Lung (tissue), 17 donors: ENCODE measurements at places on chromosomes 16 and 17.

- DNase-seq, result no peak
Measured at GRCh38 chr17:54789101-54789880, 111.4 kb upstream of the TOM1L1 start.

- DNase-seq, result no peak
Measured at GRCh38 chr16:19980632-19981265, 92.9 kb downstream of the GPR139 start.

DNA sequence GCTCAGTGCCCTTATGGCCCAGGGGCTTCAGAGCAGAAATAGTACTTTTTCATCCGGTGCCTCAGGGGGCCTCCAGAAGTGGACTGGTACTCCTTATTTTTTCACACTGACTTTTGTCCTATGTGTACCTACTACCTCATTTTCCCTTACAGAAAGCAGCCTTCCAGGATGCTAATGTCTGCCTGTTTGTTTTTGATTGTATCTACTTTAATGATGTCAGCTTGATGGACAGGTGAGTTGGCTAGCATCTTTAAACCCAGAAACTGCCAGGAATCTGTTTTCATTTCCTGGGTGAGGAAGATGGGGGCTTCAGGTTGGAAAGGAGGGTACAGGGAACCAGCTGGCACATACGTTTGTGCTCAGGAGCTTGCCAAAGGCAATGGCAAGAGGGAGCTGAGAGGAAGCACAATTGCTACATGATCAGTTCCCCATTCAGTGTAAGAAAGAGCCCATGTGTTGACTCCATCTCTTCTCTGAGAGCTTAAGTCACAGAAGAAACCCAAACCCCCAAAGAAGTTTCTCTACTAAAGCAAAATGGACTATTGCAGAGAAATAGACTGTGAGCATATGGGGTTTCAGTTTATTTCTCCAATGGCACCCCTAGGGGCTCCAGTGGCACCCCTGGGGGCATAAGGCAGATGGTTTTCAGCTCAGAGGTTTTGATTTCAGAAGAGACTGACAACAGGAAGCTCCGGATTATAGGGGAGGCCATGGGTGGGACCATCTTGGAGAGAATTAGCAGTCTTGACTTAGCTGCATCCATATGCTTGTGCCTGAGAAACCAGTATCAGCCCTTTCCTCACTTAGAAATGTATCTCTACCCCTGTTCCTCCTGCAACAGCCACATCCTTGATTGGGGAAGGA, 16.3 kb downstream of the LIG3 start:
- no peak for DNase-seq

DNA sequence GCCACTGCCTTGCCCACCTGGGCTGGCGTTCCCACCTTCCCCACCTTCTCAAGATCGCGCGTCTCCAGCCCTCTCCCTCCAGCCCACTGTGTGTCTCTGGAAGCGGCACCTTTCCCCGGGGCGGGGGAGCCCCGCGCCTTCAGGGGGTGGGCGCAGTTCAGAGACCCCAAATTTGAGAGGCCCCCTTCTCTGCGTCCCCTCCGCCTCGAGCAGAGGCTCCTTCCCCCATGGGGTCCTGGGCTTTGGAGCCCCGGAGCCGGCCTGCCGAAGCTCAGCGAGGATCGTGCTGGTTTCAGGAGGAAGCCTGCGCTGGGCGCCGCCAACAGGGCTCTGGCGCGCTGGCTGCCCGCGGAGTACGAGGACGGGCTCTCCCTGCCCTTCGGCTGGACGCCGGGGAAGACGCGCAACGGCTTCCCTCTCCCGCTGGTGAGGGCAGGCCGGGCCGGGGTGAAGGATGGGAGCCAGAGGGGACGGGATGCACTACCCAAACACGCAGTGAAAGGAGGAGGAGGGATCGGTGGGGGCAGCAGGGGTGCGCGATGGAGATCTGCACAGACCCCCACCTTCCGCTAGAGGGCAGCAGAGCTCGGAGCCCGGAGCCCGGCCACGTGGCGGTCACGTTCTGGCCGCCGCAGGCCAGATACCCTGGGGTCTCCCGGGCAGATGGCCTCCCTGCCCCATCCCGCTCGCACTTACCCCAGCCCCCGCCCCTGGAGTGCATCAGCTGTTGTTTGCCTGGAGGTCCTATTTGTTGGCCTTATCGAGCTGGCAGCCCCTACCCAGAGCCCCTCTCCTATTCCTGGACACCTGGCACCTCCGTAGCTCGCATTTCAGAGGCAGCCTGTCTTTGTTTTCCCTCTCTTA, 11.1 kb downstream of the LPO start:
- peak; percentile 82 for DNase-seq

DNA sequence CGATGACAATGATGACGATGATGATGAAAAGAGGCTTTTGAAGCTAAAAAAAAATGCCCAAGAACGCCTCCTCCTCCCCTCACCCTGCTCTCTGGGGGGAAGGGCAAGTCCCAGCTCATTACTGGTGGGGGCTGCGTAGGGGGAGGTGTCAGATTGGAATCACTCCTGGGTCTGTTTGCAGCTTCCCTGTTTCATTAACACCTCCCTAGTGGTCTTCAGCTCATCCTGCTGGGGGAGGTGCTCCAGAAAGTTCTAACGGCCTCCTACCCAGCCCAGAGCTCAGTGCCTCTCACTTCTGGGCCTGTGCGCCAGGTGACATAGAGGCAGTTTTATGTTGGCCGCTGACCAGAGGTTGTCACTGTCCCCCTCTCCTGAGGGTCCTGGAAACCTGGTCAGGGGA, 12.7 kb downstream of the MRM1 start:
- no peak for DNase-seq

- no peak for DNase-seq
Measured at GRCh38 chr17:70251706-70252105, 82.4 kb downstream of the KCNJ2 start.

GRCh38 chr17:41535764-41536481, 7.8 kb upstream of the KRT19 start:
- DNase-seq, result peak; percentile 54

DNA sequence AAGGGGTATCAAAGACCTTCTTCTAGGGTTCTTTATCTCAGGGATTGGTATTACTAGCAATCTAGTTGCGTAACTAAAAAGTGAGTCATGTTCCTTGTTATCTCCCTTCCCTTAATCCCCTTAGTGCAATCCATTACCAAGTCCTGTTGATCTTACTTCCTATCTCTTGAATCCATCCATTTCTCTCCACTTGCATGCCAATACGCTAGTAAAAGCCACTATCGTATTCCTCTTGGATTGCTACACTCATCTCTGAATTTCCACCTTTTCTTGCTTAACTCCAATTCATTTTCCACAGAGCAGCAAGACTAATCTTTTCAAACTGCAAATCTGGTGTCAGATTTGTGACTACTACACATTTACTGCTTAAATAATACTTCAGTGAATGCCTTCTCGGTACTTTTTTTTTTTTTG, 1.8 kb upstream of the ADAT1 start:
- no peak for DNase-seq

- no peak for DNase-seq
Measured at GRCh38 chr16:4893103-4893862, 43.7 kb downstream of the PPL start.

DNA sequence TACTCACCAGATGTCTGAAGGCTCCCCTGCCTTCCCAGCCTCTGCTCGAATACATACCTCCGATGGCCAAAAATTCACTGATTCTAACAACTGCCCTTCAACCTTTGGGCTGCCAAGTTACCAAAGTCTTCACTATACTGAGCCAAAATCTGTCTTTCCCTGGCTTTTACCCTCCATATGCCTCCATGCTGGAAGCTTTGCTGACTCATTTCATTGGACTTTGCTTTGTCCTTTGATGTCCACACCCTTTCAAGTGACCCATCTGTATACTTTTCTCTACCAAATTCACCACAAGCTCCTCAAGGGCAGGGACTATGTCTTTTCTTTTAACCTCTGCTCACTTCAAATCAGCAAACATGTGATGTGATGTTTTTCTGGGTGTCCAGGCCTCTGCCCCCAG, 21.0 kb upstream of the MTMR4 start:
- no peak for DNase-seq

- no peak for DNase-seq
Measured at GRCh38 chr16:3235856-3236669, 1.1 kb upstream of the ZNF200 start.

DNA sequence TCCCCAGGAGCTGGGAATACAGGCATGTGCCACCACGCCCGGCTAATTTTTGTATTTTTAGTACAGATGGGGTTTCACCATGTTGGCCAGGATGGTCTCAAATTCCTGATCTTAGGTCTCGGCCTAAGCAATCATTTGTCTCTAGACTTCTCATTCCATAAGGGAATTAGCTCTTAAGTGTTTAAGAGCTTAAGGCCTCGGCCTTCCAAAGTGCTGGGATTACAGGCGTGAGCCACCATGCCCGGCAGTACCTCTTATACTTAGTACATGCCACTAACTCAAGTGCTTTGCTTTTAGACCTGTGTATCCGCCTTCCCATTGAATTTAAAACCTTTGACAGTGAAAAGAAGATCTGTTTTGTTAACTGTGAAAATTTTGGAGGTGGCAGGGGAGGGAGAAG, 16.6 kb upstream of the IL21R start:
- DNase-seq, result no peak

DNA sequence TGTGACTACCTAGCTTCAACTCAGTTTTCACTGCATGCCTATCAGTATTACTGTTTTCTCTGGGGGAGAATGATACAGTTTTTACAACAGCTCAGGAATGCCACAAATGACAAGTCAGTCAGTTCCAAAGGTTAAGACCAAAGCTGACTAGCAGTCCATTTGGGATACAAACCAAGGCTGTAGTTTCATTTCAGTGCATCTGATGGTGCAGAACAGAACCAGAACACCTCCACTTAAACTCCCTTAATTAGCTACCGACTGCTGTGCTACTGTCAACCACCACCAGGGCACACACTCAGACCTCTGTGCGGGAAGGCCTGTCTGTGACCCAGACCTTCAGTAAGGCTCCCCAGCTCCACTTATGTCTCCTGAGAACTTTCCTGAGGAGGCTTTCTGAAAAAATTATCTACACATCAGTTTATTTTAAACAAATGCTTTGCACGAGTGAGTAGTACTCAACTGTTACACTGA, 20.4 kb downstream of the NFE2L1 start:
- DNase-seq, result no peak

- no peak for DNase-seq
Measured at GRCh38 chr17:63356337-63356757, 89.8 kb downstream of the CYB561 start.

DNA sequence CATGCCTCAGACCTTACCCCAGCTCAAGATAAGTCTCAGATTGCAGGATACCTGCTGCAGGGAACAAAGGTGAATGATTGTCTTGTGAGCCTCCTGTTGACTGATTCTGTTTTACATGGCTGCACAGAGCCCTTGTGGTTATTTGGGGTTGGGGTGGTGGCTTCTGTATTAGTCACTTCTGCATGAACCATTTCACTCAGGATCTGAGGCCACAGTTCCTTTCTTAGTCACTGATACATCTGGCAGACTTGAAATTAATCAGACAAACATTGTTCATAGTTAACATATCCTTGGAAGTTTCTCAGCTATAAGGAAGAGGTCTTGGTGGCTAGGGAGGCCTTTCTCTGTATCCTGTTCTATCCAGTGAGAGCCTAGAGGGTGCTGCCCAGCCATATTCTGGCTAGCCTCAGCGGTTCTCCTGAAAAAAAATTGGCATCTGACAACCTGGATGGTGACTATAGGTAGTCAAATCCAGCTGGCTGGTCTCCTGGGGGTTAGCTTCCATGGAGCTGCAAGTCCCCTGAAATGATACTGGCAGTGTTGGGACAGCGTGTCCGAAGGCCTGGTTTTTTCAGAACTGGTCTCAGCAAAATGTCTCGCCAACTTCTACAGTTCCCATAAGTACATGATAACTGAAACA, 8.4 kb upstream of the PLK1 start:
- DNase-seq, result no peak

DNA sequence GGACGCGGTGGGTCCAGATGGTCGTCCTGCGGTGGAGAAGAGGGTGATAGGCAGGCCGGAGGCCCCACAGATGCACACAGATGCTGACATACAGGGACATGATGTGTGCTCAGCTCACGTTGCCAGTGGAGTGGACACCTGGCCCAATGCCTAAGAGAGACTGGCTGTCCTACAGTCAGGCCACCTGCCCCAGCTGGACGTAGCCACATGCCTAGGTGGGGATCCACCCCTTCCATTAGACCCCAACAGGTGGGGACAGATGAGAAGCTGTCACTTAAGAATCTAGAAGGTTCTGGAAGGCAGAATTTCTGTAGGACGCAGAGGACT, 117.6 kb upstream of the ZNF750 start:
- DNase-seq, result no peak

- no peak for DNase-seq
Measured at GRCh38 chr17:42748202-42748907, 3.5 kb upstream of the EZH1 start.

DNA sequence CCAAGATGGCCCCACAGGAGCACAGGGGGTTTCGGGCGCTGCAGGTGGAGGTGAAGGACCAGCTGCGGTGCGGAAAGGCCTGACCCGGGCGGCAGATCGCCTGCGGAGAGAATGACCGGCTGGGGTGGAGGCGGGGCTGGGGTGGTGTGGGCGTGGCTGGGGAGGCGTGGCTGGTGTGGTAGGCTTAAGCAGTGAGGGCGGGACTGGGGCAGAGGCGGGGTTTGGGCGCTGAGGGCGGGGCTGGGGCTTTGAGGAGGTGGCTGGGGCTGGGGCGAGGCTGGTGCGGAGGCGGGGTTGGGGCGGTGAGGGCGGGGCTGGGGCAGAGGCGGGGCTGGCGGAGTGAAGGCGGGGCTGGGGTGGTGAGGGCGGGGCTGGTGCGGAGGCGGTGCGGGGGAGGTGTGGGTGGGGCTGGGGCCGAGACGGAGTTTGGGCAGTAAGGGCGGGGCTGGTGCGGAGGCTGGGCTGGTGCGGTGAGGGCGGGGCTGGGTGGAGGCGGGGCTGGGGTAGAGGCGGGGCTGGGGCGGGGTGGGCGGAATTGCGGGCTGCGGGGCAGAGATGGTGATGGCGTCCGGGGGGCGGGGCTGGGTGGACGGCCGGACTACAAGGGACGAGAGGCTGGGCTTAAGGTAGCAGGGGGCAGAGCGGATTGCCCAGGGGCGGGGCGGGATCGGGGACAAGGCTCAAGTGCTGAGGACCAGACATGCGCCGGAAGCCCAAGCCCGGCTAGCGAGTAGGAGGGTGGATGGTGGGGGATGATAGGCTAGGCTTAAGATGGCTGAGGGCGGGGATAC, 9.9 kb upstream of the GSDMA start:
- peak; percentile 96 for DNase-seq

DNA sequence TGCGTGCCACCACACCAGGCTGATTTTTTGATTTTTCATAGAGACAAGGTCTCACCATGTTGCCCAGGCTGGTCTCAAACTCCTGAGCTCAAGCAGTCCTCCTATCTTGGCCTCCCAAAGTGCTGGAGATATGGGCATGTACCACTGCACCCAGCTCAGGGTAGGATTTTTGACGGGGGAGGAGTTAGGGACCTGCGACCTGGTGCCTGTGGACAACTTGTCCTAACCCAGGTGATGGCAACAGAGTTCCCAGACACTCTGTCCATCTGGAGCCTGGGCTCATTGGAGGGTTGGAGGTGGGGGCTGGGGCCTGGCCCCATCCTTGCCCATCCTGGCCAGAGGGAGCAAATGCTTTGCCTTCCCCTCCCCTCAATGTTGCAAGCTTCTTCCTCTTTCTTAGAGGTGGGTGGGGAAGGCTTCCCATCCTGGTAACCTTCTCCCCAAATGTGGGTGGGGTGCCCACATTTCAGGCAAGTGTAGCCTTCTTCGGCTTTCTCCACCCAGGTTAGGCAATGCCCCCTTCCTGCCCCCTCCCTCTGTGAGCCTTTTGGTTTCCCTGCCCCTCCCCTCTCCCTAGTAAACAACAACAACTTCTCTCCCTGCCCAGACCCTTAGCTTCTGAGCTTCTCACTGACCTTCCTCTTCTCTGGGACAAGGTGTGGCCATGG, 24.9 kb downstream of the RARA start:
- DNase-seq, result no peak
